ENCODE measurements at places on chromosomes 1 and 21. TPM values are rescaled to one million over a fixed set of nuclear protein-coding genes. Genes with fewer than 3 reads are reported as not detected.

C1orf94 gene
- not detected for total RNA-seq

ATP6V0B gene
- 93.0 TPM for total RNA-seq

ALPL gene
- total RNA-seq: 17.4 TPM

MAD2L2 gene
- 42.4 TPM for total RNA-seq

AKNAD1 gene
- not detected for total RNA-seq

CFAP74 gene
- total RNA-seq: 0.23 TPM

CLEC20A gene
- 1.8 TPM for total RNA-seq

TRNP1 gene
- total RNA-seq: 4.4 TPM

BACE2 gene
- 36.2 TPM for total RNA-seq

GUCA2A gene
- total RNA-seq: not detected

LRRC3 gene
- 4.0 TPM for total RNA-seq

TMPRSS3 gene
- total RNA-seq: 1.5 TPM

CELSR2 gene
- total RNA-seq: 31.0 TPM

CELA3B gene
- not detected for total RNA-seq

RHBDL2 gene
- total RNA-seq: 1.5 TPM

CCT3 gene
- 204 TPM for total RNA-seq

PLK3 gene
- 11.6 TPM for total RNA-seq

RTCA gene
- total RNA-seq: 22.9 TPM

CRNN gene
- total RNA-seq: not detected

NBPF6 gene
- total RNA-seq: not detected

CSF3R gene
- 30.0 TPM for total RNA-seq

NPR1 gene
- 61.4 TPM for total RNA-seq

KRTAP8-1 gene
- not detected for total RNA-seq

CYP4B1 gene
- total RNA-seq: 4.8 TPM

FCGR3B gene
- 10.3 TPM for total RNA-seq

IGSF3 gene
- 42.0 TPM for total RNA-seq

PDC gene
- not detected for total RNA-seq

CYP4Z1 gene
- 0.93 TPM for total RNA-seq

GPR153 gene
- 6.2 TPM for total RNA-seq

AMY2A gene
- not detected for total RNA-seq

HSD3B1 gene
- not detected for total RNA-seq

LCE1B gene
- not detected for total RNA-seq

AMY1A gene
- total RNA-seq: not detected

SLC9A1 gene
- total RNA-seq: 17.1 TPM

ARHGAP29 gene
- 83.4 TPM for total RNA-seq

SGIP1 gene
- total RNA-seq: 11.7 TPM

NPL gene
- 11.4 TPM for total RNA-seq

DOCK7 gene
- 89.7 TPM for total RNA-seq

TDRD5 gene
- total RNA-seq: 3.0 TPM

Data from metanephros (tissue), 2 donors.